ENCODE measurements at places on chromosomes 4 and X.

DNA sequence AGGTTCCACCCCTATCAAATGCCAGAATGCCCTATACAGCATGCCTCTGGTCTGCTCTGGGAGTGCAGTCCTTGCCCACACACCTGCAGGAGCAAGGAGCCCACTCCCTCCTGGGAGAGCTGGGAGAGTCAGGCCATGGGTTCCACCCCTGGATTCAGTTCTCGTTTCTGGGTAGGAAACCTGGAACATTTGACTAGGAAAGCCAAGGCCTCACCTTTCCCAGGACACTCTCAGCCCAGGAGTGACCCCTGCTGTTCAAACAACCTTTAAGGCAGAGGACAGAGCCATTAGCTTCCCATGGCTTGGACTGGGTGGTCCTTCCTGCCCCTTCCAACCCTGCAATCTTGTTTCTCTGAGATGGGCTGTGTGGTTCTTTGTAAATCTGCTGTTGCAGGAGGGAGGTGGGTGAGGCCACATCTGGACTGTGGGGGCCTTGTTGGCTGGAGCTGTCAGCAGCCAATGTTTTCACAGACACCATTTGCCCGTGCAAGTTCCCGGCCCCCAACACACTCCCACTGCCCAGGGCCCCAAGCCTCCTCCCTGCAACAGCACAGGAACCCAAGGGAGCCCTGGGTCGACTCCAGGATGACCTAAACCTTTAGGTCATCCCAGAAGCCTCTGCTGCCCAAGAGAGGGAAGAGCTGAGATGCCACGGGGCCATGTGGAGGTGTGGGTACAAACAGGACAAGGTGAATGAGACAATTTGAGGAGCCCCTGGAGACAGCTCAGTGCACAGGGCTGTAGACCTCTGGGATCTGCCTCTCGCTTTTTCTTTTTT is 104.4 kb downstream of the PJA1 start:
- H3K4me1 ChIP-seq = no peaks in the 10 kb centered on the region
- H3K4me3 ChIP-seq = no peak overlapping the region
- no peaks in the 10 kb centered on the region for H3K27me3 ChIP-seq
- DNase-seq = no peak
- no peak overlapping the region for H3K27ac ChIP-seq

DNA sequence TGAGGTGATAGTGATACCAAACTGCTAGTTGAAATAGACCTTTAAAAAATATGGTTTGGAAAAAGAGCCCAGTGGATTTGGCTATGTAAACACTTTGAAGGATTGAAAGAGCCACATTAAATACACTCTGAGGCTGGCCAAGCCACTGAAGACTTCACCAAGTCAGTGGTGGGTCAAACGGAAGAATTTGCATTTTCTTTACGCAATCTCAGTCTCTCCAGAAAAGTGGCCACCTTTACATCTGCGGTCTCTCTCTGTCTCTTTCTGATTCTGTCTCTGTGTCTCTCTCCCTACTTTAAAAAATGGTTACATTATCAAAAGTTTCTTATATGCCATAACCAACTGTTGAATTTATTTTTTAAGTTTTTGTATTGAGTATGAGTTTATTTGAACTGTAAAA is 651.2 kb upstream of the PITX2 start:
- no peaks in the 10 kb centered on the region for H3K27me3 ChIP-seq
- no peak overlapping the region for H3K27ac ChIP-seq
- no peak for DNase-seq
- H3K36me3 ChIP-seq = no peaks in the 10 kb centered on the region

- no peak for DNase-seq
- H3K27ac ChIP-seq = no peak overlapping the region
- no peak overlapping the region for H3K4me3 ChIP-seq
- no peaks in the 10 kb centered on the region for H3K4me1 ChIP-seq
- H3K27me3 ChIP-seq = no peaks in the 10 kb centered on the region
- peaks cover 2% of the 10 kb centered on the region for H3K36me3 ChIP-seq
Measured at GRCh38 chrX:41589634-41590270, 99.0 kb upstream of the GPR34 start.

DNA sequence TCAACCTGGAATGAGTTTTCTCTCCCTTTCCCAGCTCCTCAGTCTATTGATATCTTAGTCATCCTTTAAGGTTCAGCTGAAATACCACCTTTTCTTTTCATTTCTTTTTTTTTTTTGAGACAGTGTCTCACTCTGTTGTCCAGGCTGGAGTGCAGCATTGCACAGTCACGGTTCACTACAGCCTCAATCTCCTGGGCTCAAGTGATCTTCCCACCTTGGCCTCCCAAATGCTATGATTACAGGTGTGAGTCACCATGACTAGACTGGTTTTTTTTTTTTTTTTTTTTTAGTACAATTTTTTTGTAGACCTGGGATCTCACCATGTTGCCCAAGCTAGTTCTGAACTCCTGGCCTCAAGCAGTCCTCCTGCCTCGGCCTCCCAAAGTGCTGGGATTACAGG is 28.9 kb downstream of the AFF1 start:
- no peak overlapping the region for H3K4me3 ChIP-seq
- H3K4me1 ChIP-seq = peaks cover 32% of the 10 kb centered on the region
- H3K27ac ChIP-seq = no peak overlapping the region
- DNase-seq = peak; percentile 15

GRCh38 chr4:188268131-188268908 is 129.1 kb downstream of the TRIML1 start:
- no peaks in the 10 kb centered on the region for H3K27me3 ChIP-seq
- no peak for DNase-seq
- no peak overlapping the region for H3K27ac ChIP-seq
- H3K36me3 ChIP-seq = no peaks in the 10 kb centered on the region
- no peak overlapping the region for H3K4me3 ChIP-seq

- H3K36me3 ChIP-seq = no peaks in the 10 kb centered on the region
- H3K27ac ChIP-seq = no peak overlapping the region
- H3K4me3 ChIP-seq = no peak overlapping the region
- H3K27me3 ChIP-seq = peaks cover 26% of the 10 kb centered on the region
- peaks cover 6% of the 10 kb centered on the region for H3K4me1 ChIP-seq
- no peak for DNase-seq
Measured at GRCh38 chr4:1519787-1520661, 113.8 kb upstream of the NKX1-1 start.

DNA sequence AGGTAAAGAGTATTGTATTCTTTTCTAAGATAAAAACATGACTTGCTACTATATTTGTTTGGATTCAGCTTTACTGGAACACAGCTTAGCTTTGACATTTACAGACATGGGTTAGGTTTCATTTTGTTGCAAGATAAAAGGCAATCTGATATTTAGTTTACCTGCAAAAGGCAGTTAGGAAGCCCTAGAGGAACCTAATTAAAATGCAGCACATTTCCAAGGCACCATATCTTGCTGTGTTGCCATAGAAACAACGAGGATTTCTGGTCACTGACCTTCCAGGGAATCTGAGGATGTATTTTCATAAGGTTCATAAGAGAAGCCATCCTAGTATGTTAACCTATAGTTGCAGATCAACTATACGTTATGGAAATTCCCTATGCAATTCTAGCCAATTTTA is 116.0 kb downstream of the SNCA start:
- DNase-seq = no peak
- H3K27me3 ChIP-seq = peaks cover 4% of the 10 kb centered on the region
- no peaks in the 10 kb centered on the region for H3K36me3 ChIP-seq
- no peak overlapping the region for H3K27ac ChIP-seq
- H3K4me1 ChIP-seq = no peaks in the 10 kb centered on the region
- no peak overlapping the region for H3K4me3 ChIP-seq

DNA sequence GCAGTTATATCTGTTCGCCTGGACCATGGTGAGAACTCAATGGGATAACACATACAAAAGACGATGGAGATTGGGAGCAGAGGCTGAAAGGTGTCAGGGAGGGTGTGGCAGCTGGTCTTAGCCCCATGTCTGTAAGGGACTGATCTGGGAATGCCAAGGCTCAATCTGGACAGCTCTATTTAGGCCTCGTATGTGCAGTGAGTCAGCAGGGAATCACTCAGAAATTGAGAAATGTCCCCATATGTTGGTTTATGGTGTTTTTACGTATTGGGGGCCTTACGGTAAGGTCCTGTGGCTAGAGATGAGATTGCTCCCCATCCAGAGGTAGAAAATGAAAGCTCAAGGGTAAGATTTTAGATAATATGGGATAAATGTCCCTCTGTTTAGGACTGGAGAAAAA is 71.4 kb upstream of the TTC29 start:
- H3K4me3 ChIP-seq = no peak overlapping the region
- no peaks in the 10 kb centered on the region for H3K27me3 ChIP-seq
- no peak for DNase-seq
- H3K4me1 ChIP-seq = no peaks in the 10 kb centered on the region

- H3K4me3 ChIP-seq = peak overlapping the region; percentile 31
- peaks cover 40% of the 10 kb centered on the region for H3K4me1 ChIP-seq
- no peaks in the 10 kb centered on the region for H3K27me3 ChIP-seq
- DNase-seq = peak; percentile 45
- peak overlapping the region; percentile 86 for H3K27ac ChIP-seq
Measured at GRCh38 chr4:54942721-54943120, 182.7 kb downstream of the KDR start.

DNA sequence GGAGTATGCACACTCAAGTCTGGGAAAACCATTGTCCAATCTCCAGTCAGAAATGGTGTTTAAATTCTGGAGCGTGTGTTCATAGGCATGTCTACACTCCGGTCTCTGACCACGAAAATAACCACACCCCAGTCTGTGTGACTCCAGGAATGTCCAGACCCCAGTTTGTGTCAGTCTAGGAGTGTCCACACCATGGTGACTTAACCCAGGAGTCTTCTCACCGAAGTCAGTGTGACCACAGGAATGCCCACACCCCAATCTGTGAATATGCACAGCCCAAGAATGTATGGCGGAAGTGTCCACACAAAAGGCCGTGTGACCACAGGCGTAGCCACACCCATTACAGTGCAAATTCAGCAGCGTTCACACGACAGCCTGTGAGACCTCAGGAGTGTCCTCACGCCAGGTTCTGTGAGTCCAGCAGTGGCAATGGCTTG is 11.4 kb downstream of the FTSJ1 start:
- peaks cover 10% of the 10 kb centered on the region for H3K36me3 ChIP-seq
- no peak overlapping the region for H3K4me3 ChIP-seq
- H3K27ac ChIP-seq = no peak overlapping the region

DNA sequence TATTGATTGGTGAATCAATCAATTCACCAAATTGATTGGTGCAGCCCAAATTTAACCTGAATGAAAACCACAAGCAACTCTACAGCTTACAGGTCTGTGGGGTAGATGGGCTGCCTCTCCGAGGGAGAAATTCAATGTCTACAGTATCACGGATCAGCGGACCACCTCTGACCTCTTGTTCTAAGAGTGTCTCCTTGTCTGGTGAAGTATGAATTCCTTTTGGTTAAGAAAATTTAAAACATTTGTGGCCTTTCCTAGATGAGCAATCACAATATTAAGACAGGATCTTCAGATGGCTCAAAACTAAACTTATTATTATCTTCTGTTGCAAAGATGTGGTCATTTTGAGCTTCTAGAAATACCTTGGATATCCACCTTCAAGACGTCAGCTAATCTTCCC is 153.3 kb downstream of the IL15 start:
- H3K4me3 ChIP-seq = no peak overlapping the region
- DNase-seq = no peak
- H3K4me1 ChIP-seq = no peaks in the 10 kb centered on the region

DNA sequence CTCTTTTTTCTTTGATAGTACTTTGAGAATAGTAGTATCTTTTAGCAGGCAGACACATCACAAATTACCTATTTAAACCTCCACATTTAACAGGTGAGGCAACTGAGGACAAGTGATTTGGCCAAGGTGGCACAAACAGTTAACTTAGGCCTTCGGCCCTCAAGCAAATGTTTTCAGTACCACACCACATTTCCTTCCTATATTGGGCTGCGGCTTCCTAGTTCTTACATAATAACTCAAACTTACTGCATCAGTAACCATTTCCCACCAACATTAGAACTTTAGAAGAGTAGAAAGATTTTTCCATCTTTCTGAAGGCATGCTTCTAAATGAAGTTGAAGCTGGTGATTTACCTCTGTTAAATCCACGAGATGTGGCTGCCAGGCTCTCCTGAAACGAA is 63.2 kb upstream of the SLC4A4 start:
- no peaks in the 10 kb centered on the region for H3K27me3 ChIP-seq
- no peak overlapping the region for H3K4me3 ChIP-seq
- H3K27ac ChIP-seq = no peak overlapping the region
- no peaks in the 10 kb centered on the region for H3K36me3 ChIP-seq
- peaks cover 15% of the 10 kb centered on the region for H3K4me1 ChIP-seq

- no peak overlapping the region for H3K27ac ChIP-seq
- no peaks in the 10 kb centered on the region for H3K27me3 ChIP-seq
- H3K4me1 ChIP-seq = no peaks in the 10 kb centered on the region
- H3K36me3 ChIP-seq = peaks cover 4% of the 10 kb centered on the region
- DNase-seq = no peak
Measured at GRCh38 chr4:25117274-25117673, 43.0 kb downstream of the SEPSECS start.

DNA sequence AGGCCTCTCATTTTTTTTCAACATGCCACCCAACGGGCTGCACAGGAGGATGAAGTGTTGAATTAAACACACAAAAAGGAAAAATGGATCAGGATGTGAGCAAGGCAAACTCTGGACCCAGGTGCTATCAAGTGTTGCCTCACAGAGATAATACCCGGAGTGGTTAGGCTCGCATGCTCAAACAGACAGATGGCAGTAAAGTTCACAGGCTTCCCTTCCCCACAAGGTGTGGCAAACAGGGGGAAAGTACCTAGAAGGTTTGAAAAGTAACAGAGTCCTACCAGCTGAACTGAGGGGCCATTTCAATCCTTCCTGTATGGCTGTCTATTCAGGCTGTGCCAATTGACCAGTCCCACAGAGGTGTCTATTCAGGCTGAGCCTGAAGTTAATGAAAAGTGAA is 123.9 kb upstream of the GC start:
- H3K4me1 ChIP-seq = no peaks in the 10 kb centered on the region
- no peaks in the 10 kb centered on the region for H3K27me3 ChIP-seq
- no peak for DNase-seq

GRCh38 chrX:100204534-100204933 is 205.5 kb downstream of the PCDH19 start:
- no peak for DNase-seq
- no peaks in the 10 kb centered on the region for H3K27me3 ChIP-seq
- no peak overlapping the region for H3K4me3 ChIP-seq
- H3K27ac ChIP-seq = no peak overlapping the region

DNA sequence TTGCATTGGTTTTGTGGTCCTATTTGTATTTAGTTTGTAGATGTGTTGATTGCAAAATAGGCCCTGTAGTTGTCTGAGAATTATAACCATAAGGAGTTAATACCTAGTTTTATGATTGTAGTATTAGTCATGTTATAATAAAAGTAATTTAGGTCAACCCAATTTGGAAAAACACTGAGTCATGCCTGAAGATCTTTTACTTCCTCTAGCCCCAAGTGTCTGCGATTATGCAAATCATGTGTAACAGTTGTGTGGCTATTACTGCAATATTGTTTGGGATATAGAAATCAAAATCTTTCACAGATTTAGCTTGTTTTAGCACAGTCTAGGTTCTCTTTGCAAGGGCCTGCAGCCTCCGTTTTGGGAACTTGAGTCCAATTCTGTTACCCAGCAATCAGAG is 12.6 kb downstream of the SRD5A3 start:
- H3K4me3 ChIP-seq = no peak overlapping the region
- peaks cover 13% of the 10 kb centered on the region for H3K36me3 ChIP-seq
- H3K27me3 ChIP-seq = no peaks in the 10 kb centered on the region
